ENCODE measurements at places on chromosomes 2 and 18.
A peak's percentile ranks its signal among the peaks of the same experiment; 100 is the strongest.

- peak; percentile 60 for DNase-seq
Measured at GRCh38 chr18:36519358-36519757, 221.8 kb downstream of the FHOD3 start.

DNA sequence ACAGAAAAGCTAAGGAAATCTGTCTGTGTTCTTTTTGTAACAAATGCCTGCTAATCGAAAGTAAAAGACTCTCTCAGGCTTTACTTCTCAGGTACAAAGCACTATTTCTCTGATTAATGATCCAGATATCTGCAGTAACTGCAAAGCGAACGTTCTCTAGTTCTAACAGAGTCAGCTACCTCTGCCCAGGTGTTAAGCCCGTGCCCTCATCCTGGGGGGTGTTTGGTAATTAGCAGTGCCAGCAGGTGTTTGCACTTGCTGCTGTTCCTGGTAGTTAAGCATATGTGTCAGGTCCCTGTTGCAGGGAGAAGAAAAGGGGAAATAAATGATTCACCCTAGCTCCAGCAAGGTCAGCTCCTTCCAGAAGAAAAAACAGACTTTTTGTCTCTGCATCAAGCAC, 58.8 kb upstream of the CRIM1 start:
- no peak for DNase-seq

DNA sequence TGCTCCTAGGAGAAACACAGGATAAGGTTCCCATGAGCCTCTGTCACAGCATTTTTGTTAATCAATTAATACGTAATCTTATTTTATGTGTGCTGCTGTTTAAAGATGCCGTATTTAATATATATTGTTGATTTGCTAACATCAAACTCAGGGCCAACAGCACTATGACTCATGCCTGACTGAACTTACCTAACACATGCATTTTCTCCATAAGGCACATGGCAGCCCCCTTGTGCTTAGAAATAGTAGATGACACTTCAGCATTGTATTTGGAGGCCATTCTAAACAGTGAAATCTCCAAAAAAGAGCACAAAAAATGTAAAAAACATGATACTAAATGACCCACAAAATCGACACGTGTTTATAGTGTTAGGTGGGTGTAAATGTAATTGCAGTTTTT, 314.8 kb downstream of the MYCN start:
- DNase-seq: no peak

DNA sequence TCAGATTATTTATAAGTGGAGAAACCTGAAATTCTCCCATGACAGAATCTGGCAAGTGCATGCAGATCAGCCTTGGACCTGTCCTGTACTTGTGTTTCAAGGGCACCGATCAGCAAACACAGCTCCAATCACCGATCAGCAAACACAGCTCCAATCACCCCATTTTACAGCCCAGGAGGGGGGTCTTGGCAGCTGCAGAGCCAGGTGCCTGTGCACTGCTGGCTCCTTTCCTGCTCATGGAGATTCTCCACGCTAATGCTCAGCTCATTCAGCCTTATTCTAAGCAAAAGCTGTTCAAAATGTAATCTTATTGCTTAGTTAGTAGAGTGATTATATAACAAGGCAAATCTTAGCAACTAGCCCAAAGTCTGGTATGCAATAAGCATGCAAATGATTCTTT, 623.1 kb upstream of the HS6ST1 start:
- no peak for DNase-seq

DNA sequence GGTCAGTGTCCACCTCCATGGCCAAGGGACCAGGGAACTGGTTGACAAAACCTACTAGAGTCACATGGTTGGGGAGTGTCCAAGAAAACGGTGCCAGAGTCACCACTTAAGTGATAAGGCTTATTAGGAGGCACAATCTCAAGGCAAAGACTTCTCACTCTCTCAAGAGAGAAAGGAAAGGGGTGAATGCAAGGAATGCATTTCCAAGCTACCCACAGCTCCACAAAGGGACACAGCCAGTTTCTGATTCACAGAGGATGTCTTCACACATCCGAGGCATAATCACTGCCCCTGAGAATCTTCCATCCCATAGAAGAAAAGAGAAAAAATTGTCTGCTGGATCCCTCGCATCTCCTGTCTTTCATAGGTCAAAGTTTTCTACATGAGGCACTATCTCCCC, 269.3 kb downstream of the TNS1 start:
- no peak for DNase-seq

DNA sequence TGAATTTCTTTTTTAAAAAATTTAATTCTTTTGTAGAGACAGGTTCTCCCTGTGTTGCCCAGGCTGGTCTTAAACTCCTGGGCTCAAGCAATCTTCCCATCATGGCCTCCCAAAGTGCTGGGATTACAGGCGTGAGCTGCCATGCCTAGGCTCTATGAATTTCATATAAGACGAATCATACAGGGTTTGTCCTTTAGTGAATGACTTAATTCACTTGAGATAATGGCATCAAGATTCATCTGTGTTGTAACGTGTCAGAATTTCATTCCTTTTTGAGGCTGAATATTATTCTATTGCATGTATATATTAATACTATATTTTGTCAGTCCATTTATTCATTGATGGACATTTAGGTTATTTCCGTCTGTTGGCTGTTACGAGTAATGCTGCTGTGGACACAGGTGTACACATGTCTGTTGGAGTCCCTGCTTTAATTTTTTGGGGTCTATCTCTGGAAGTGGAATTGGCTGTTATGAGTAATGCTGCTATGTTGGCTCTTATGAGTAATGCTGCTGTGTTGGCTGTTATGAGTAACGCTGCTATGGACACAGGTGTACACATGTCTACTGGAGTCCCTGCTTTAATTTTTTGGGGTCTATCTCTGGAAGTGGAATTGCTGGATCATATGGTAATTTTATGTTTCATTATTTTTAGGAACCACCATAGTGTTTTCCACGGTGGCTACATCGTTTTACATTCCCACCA, 210.6 kb downstream of the CAMKMT start:
- peak; percentile 22 for DNase-seq
